ENCODE measurements at places on chromosomes 12 and 14.

DNA sequence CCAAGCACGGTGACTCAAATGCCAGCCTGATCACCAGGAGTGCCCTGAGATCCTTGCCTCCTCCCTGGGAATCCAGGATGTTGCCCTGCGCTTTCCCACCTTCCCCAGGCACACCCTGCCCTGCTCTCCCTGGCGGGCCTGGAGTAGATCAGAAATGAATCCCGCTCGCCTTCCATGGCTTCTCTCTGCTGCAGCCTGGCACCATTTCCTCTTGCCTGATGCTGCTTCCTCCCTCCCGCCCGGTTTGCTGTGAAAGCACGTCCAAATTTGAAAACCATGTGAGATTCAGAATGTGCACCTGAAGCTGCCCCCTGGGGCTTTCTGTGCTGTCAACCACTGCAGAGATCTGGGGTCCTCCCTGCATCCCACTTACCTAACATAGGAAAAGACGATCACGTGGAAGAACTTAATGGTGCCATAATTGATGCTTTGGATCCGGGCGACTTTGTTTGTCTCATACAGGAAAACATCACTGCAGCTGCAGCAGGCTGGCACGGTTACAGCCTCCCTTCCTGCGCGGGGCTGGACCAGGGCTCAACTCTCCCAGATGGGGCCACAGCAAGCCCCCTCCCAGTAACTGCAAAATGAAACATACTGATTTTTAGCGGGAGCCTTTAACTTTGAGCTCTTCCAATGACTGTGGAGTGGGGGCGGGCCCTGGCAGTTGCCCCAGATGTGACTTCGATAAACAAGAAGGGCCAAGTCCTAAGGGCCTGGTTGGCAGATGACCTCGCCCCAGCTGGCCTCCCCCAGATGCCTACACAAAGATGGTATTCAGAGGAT lies 24.9 kb upstream of the C12orf76 start:
- no peaks in the 10 kb centered on the region for H3K27me3 ChIP-seq
- no peak overlapping the region for H3K4me3 ChIP-seq
- H3K36me3 ChIP-seq: no peaks in the 10 kb centered on the region
- no peaks in the 10 kb centered on the region for H3K4me1 ChIP-seq
- DNase-seq: no peak
- no peak overlapping the region for H3K27ac ChIP-seq

- H3K36me3 ChIP-seq: no peaks in the 10 kb centered on the region
- H3K27ac ChIP-seq: no peak overlapping the region
- DNase-seq: no peak
- peaks cover 5% of the 10 kb centered on the region for H3K4me1 ChIP-seq
- no peaks in the 10 kb centered on the region for H3K27me3 ChIP-seq
Measured at GRCh38 chr14:69270795-69271708, 11.1 kb downstream of the GALNT16 start.

DNA sequence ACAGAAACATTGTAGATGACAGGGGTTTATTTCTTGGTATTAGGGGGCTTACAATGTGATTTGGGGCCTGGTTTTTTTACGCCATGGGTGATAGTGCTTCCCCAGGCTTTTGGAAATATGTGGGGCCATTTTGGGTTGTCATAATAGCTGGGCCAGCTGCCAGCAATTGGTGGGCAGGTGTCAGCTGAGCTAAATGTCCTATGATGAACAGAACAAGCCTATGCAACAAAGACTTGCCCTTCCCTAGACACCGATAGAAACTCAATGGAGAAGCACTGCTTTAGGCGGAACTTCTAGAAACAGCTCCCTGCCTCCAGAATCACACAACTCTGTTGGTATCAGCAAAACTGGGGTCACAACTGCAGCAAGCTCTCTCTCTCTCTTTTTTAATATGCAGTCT lies 5.1 kb upstream of the B4GALNT1 start:
- H3K27me3 ChIP-seq: no peaks in the 10 kb centered on the region
- H3K36me3 ChIP-seq: no peaks in the 10 kb centered on the region
- H3K4me3 ChIP-seq: no peak overlapping the region
- no peak for DNase-seq

GRCh38 chr12:31728289-31728916 lies 418 bp downstream of the AMN1 start:
- no peak for DNase-seq
- H3K27ac ChIP-seq: peak overlapping the region; percentile 72
- peak overlapping the region; percentile 77 for H3K4me3 ChIP-seq
- H3K27me3 ChIP-seq: no peaks in the 10 kb centered on the region

DNA sequence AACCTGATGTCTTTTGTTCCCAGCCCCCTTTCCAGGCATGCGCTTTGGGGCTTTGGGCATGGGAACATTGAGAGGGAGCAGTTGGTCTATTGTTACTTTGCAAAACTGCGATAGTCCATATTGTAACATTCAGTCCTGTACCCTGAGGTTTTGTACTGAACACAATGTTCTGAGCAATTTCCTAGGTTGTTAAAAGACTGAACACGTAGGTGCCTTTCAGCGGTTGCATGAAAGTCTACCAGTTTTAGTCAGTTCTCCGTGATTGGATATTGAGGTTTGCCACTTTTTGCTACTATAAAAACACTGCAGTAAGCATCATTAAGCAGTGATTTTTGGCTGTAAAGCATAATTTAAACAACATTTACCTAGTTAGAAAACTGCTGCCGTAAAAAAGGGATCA lies 20.1 kb downstream of the NGB start:
- H3K27me3 ChIP-seq: no peaks in the 10 kb centered on the region
- no peak overlapping the region for H3K4me3 ChIP-seq
- H3K4me1 ChIP-seq: no peaks in the 10 kb centered on the region
- no peaks in the 10 kb centered on the region for H3K36me3 ChIP-seq
- H3K27ac ChIP-seq: no peak overlapping the region
- no peak for DNase-seq

DNA sequence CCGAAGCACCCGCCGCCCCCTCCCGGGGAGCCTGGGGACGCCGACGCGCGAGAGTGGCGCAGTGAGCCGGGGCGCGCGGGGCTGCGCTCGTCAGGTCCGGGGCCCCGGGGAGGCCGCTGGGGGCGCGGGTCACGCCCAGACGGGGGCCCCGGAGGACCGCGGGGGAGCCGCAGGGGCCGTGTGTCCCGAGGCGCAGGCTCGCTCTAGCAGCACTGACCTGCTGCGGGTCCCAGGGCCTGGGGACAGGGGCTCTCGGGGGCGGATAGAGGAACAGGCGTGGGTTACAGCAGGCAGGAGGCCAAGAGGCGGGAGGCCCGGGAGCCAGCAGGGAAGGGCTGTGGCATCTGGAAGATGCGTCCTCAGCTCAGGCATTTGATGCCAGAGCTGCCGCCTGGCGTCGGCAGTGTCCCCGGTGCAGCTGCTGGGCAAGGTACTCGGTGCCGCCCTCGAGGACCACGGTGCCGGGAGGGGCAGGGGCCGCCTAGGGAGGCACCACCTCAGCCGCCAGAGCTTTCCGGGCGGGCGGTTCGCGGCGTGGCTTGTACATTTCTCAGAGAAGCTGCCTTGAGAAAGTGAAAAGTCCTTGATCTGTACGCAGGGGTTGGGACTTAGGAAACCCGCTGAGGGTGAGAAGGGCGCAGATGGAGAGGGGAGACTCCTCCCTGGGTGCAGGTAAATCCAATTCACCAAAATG lies 1.2 kb downstream of the WNT5B start:
- no peaks in the 10 kb centered on the region for H3K36me3 ChIP-seq
- H3K27ac ChIP-seq: no peak overlapping the region
- H3K4me3 ChIP-seq: peak overlapping the region; percentile 61
- H3K27me3 ChIP-seq: peaks cover 25% of the 10 kb centered on the region

GRCh38 chr12:57207731-57208630 lies 8.6 kb upstream of the NXPH4 start:
- no peaks in the 10 kb centered on the region for H3K27me3 ChIP-seq
- no peaks in the 10 kb centered on the region for H3K4me1 ChIP-seq
- H3K27ac ChIP-seq: no peak overlapping the region

DNA sequence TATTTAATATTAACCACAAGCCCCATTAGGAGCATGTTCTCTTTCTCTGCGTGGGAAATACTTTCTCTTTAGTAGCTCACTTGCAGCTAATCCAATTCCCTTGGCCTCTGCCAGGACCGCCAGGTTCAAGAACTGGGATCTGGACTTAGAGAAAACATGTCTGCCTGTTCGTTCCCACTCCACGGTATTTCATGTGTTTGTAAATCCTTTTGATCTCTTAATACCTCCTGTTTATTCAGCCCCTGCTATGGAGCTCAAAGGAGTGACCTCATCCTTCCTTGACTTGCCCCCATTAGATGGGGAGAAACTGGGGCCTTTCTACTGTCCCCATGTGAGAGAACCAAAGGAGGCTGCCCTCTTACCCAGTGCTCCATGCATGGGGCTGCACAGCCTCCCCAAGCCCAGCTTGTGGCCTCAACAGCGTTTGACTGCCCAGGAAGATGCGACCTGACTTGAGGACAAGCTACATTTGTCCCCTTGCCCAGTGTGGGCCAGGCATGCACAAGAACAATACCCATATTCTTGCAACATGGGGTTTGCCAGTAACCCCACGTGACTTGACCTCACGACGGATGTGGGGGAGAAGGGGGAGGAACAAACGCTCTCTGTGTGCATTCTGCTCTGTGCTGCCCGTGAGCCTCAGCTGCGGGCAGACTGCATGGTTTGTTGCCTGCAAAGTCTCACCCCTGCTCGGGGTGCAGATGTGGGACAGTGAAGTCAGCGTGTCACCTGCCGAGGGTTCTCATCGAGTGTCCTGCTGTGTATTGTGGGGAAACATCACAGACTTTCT lies 30.3 kb downstream of the CD9 start:
- H3K36me3 ChIP-seq: no peaks in the 10 kb centered on the region
- no peak for DNase-seq
- H3K27ac ChIP-seq: no peak overlapping the region
- no peak overlapping the region for H3K4me3 ChIP-seq

- no peaks in the 10 kb centered on the region for H3K4me1 ChIP-seq
- no peak overlapping the region for H3K27ac ChIP-seq
- H3K27me3 ChIP-seq: no peaks in the 10 kb centered on the region
- no peak for DNase-seq
Measured at GRCh38 chr12:52343550-52343949, 22.4 kb upstream of the KRT83 start.

- DNase-seq: no peak
- H3K4me1 ChIP-seq: no peaks in the 10 kb centered on the region
- H3K27ac ChIP-seq: no peak overlapping the region
Measured at GRCh38 chr14:66036547-66036946, 449.6 kb upstream of the CCDC196 start.

DNA sequence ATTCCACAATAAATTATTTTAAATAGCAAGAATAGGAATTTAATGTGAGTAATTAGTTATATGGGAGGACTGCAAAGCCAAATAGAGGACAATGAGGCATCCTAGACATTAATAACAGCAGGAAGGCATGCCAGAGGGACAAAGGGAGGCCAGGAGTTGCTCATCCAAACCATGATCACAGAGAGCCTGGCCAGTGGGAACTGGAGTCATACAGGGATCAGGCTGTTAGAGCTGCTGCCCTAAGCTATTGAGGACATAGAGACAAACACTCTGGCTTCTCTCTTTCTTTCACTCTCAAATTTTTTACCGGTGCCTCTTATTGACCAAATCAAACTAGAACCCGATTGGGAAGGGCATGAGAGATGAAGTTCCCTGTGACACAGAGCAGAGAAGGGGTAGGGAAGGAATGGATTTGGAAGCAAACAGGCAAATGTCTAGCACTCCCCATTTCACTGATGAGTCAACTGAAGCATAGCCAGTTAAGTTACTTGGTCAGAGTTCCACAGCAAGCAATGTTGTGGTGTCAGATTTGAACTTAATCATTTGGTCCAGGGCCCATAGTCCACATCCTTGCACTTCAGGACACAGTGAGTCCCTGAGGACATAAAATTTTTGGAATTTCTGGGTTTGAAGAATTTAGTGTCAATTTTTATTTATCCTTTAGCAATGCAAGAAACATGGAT lies 17.9 kb upstream of the CFAP54 start:
- no peak overlapping the region for H3K4me3 ChIP-seq
- no peaks in the 10 kb centered on the region for H3K4me1 ChIP-seq
- DNase-seq: no peak
- no peaks in the 10 kb centered on the region for H3K27me3 ChIP-seq

DNA sequence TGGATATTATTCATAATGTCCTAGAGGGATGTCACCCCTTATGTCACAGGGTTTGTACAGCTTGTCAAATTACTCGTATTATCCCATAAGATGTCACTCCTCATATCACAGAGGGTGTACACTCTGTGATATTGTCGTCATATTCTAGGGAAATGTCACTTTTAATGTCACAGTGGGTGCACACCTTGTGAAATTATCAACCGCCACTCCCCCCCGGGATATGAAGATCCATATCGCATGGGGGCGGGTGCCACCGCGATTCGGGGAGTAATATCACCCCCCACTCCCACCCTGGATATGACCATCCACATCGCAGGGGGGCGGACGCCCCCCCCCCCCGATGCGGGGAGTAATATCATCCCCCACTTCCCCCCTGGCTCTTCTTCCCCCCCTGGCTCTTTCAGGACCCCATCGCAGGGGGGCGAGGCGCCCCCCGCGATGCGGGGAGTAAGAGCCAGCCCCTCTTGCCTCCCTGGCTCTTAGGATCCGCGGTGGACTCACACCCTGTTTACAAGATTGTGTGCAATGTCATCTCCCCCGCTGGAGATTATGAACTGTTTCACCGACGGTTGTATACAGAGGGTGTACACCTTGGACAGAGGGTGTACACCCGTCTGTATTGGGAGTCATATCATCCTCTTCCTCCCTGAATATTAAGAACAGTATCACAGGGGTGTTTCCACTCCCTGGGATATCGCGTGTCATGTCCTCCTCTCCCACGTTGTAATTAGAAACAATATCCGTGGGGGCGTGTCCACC lies 92.8 kb downstream of the FRMD6 start:
- DNase-seq: no peak
- no peaks in the 10 kb centered on the region for H3K4me1 ChIP-seq
- no peaks in the 10 kb centered on the region for H3K36me3 ChIP-seq
- H3K27me3 ChIP-seq: no peaks in the 10 kb centered on the region
- no peak overlapping the region for H3K4me3 ChIP-seq
- H3K27ac ChIP-seq: no peak overlapping the region

GRCh38 chr12:21296751-21297406 lies 37.8 kb downstream of the SLCO1A2 start:
- H3K4me3 ChIP-seq: no peak overlapping the region
- no peak for DNase-seq
- no peaks in the 10 kb centered on the region for H3K27me3 ChIP-seq
- no peak overlapping the region for H3K27ac ChIP-seq

DNA sequence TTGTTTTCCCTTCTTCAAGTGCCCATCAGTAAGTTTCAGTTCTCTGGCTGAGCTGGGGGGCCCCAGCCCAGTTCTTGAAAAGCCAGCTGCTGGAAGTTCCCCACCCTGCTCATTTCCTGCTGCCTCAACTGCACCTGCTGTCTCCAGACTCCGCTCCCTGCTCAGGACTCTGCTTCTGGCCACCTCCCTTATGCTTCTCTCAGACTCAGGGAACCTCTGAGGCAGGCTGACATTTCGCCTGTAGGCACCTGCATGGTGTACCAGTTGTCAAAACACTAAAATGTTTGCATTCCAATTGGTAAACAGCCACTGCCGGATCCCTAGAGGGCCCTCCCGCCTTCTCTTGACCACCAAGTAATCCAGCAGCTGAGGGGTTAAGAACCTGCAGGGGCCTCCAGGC lies 136.5 kb upstream of the VRK1 start:
- H3K36me3 ChIP-seq: no peaks in the 10 kb centered on the region
- no peak for DNase-seq
- H3K4me3 ChIP-seq: no peak overlapping the region
- H3K27ac ChIP-seq: no peak overlapping the region
- no peaks in the 10 kb centered on the region for H3K4me1 ChIP-seq
